ENCODE measurements at places on chromosomes 3 and 15.

GRCh38 chr3:185744997-185745843 is 79.6 kb downstream of the IGF2BP2 start:
- DNase-seq: no peak

- DNase-seq: no peak
Measured at GRCh38 chr3:138051947-138052802, 42.2 kb downstream of the CLDN18 start.

DNA sequence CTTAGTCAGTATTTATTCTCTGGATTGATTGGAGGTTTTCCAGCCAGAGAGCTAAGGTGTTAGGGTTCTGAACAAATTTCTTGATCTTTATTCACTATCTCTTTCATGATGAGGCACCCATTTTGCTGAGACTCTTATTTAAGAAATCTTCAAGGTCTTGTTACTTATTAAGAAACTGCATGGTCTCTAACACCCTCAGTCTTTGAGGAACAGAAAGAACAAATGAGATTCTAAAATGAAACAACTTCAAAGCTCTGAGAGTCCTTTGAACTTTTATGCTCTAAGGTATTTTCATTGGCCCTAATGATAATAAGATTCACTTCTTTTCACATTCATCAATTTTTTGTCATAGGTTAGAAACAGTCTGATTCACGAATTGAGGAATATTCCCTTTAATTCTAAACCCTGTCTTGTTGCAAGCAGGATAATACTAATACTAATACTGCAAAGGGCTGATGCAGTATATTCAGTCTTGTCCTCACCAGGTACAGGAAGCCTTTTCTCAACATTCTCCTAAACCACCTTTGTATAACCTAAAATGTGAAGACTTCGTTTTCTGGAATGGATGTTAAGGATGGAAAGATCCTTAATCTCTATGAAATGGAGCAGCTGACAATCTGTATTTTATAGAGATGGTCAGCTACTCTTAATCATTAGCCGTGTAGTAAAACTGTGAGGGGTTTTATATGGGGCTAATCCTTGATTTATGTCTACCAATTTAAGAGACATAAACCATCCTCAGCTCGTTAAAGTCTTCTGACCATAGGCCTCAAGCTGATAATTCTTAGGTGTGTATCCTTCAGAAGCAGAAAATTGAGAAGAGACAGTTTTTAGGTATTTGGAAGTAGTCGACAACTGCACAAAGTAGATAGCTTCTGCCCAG is 198.3 kb downstream of the OTOL1 start:
- no peak for DNase-seq

DNA sequence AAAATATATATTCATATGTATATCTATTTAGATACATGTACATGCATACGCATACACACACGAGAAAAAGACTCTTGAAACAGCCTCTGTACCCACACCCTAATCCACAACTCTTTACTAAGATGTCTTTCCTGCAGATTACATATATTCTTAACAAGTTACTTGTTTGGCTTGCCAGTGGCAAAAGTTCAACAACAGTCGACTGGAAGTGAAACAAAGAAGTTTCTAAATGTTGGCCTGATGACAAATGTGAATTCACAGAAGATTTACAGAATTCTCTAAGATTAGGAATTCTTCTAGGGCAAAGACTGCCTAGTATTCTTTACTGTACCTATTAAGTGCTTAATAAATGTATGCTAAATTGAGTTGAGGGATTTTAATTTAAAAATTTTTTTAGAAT is 116.8 kb downstream of the CDIN1 start:
- DNase-seq: no peak

GRCh38 chr3:57959423-57960173 is 48.6 kb upstream of the FLNB start:
- DNase-seq: no peak

GRCh38 chr3:119194237-119195150 is 21.1 kb downstream of the UPK1B start:
- DNase-seq: no peak

DNA sequence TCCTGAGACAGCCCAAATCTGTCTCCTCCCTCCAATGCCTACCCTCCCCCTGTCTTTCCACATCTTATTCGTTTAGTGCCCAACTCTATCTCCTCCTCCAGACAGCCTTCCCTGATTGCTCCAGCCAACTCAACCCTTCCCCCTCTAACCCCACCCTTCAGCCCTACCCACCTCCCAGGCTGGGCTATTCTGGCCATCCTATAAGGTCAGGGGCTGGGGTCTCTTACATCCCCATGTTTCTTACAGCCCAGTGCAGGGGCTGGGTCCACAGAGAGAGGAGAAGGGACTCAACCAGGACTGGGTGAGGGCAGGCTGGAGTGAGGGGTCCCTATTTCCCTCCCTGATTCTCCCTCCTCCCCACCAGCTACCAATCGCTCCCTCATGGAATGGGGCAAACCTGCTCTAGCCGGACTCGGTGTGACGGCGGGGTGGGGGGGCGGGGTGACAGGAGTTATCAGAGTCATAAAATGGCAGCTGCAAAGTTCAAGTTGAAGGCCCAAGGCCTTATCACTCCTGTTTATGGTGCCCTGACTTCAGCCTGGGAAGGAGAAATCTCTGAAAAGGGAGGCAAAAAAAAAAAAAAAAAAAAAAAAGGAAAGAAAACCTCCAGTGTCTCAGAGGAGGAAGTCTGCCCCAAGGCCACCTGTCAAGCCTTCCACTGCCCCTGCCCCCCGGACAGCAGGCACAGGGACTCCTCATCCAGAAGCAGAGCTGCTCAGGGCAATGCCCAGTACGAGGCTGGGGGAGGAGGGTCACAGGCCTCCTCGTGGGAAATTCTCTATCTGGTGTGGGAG is 2.1 kb downstream of the VIPR1 start:
- DNase-seq: no peak

DNA sequence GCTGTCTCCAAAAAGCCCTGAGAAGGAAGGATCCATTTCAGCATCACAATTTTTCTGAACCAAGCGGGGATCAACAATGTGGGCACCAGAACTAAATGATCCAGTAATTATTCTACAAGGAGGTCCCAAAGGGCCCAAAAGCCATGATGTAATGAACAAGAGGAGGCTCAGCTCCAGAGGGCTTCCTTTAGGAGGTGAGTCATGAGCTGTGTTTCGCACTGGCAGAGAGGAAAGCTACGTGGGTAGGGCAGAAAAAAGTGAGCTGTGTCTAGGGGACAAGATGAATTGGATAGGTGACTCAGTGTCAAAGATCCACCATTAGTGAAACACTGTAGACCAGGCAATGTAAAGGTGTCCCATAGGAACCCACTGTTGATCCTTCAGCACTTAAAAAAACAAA is 113.4 kb downstream of the RORA start:
- DNase-seq: no peak

- no peak for DNase-seq
Measured at GRCh38 chr15:88920186-88920891, 7.2 kb upstream of the MFGE8 start.

- DNase-seq: no peak
Measured at GRCh38 chr15:33722005-33722672, 246.2 kb upstream of the CHRM5 start.
